ENCODE measurements at places on chromosomes 13 and 19. TPM values are rescaled to one million over a fixed set of nuclear protein-coding genes. Genes with fewer than 3 reads are reported as not detected.
A peak's percentile ranks its signal among the peaks of the same experiment; 100 is the strongest.

Gene KIR3DL1
- not detected for total RNA-seq

Gene SPC24
- 64.1 TPM for total RNA-seq

Gene TYROBP
- total RNA-seq = not detected

Gene SIGLEC9
- total RNA-seq = 1.4 TPM

GRCh38 chr13:46668302-46668720 lies 115.3 kb downstream of the LRCH1 start:
- peaks cover 37% of the 10 kb centered on the region for H3K4me1 ChIP-seq
- DNase-seq = peak; percentile 53
- peak overlapping the region; percentile 76 for H3K4me3 ChIP-seq
- H3K27ac ChIP-seq = peak overlapping the region; percentile 82

DNA sequence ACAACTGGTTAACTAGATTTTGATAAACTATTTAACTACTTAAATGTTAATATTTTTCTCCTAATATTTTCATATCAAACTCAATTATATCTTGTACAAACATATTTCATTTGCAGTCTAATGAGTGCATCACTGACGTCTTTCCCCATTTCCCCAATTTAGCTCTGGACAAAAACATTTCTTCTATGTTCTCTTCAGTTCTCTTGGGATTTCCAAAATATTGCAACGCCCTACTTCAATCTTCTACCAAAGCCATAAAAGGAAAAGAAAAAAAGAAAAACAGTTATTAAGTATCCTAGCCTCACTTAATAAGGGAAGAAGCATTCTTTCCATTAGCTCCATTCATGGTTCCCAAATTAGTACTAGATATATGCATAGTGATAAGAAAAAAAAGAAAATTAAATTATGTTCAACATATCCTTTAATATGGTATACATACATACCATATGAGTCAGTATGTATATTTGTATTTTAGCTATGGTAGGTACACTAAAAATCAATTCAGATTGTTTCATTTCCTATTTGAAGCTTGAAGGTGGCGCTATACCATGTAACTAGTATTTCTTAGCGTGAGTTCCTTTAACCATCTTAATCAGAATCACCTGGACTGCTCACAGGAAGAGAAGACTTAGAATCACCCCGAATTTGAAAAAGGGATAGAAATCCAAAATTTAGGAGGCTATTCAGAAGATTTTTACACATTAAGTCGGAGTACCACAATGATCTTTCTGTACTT lies 9.9 kb downstream of the FBXL3 start:
- no peak overlapping the region for H3K4me3 ChIP-seq
- no peaks in the 10 kb centered on the region for H3K27me3 ChIP-seq

DNA sequence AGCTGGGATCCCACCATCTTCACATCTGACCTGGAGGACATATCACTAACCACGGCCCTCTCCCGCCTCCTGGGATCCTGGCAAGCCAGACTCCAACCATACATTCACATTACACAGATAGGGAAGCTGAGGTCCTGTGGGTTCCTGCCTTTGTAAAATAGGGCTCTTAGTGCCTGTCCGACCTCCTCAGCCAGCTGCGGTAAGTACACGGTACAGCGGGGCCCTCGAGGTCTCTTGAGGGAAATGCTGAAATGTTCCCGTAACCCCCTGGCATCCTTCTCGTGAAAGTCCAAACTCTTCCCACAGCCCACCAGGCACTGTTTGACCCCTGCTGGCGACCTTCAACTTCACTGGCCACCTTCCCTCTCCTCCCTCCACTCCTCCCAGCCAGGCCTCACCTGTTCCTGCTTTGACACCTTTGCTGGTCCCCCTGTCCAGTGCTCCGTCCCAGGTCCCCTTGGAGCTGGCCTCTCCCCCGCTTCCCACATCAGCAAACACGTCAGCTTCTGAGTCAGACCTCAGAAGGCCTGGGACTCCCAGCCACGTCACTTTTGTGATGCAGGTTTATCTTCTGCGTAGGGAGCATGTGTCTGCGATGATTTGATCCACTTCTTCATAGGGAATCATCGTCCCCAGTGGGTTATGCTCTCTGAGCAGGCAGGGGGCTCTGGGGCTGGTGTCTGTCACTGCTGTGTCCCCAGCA lies 8.8 kb upstream of the GNG7 start:
- H3K36me3 ChIP-seq = no peaks in the 10 kb centered on the region
- peaks cover 3% of the 10 kb centered on the region for H3K27me3 ChIP-seq
- no peaks in the 10 kb centered on the region for H3K4me1 ChIP-seq
- no peak for DNase-seq
- H3K27ac ChIP-seq = no peak overlapping the region

DNA sequence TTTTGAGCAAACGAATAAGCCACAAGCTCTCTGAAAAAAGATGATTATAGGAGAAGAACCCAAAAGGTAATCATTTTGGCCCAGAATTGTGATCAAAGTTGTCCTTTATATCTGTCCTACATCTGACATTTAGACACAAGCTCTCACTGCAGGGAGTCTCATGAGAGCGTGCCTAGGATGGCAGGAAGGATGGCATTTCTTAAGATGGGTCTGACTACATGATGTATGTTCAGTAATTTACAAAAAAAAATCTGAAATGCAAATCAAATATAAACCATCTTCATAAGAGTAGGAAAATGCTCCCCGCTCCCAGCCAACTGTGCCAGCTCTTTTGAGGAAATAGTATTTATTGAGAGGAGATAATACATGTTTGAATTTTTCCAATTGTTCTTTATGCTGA lies 81.0 kb upstream of the MBNL2 start:
- H3K4me1 ChIP-seq = peaks cover 11% of the 10 kb centered on the region
- H3K36me3 ChIP-seq = no peaks in the 10 kb centered on the region
- DNase-seq = no peak
- H3K4me3 ChIP-seq = no peak overlapping the region
- H3K27ac ChIP-seq = no peak overlapping the region

DNA sequence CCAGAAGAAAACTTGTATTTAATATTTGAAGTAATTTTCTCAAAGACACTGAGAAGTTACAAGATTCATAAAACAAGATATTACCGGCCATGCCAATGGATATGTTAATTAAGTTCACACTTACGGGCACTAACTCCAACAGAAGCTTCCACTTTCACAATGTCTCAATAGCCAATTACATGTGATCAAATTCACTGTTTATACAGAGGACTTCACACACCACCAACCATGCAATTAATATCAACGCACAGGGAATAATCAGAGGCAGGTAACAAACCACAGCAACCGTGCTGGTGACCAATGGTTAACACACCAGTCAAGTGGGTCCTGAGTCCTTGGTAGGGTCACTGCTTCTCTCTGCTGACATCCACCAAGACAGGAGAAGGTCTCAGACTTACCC lies 5.9 kb upstream of the ACOD1 start:
- no peaks in the 10 kb centered on the region for H3K27me3 ChIP-seq
- no peaks in the 10 kb centered on the region for H3K4me1 ChIP-seq
- no peaks in the 10 kb centered on the region for H3K36me3 ChIP-seq
- DNase-seq = no peak

DNA sequence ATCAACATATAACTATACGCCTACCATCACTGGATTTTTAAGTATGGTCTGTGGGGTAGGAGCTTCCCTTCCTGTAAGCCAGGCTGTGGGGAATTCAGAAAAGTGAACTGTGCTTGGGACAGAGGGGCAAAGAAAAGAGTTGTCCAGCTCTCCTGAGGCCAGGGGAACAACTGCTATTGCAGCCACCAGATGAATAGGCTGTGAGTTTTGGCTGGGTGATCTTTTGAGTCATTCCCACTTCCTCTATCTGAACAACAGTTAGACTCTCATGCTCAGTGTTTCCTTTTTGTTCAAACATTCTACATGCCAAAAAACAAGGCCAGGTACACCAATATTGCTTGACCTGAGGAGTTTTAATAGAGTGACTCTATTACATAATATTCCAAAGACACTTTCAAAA lies 426.2 kb upstream of the DACH1 start:
- no peaks in the 10 kb centered on the region for H3K27me3 ChIP-seq
- no peak overlapping the region for H3K27ac ChIP-seq
- no peak overlapping the region for H3K4me3 ChIP-seq
- H3K4me1 ChIP-seq = no peaks in the 10 kb centered on the region
- no peaks in the 10 kb centered on the region for H3K36me3 ChIP-seq
- no peak for DNase-seq

GRCh38 chr13:97629601-97630272 lies 195.8 kb downstream of the RAP2A start:
- H3K4me3 ChIP-seq = no peak overlapping the region
- H3K27me3 ChIP-seq = peaks cover 4% of the 10 kb centered on the region
- H3K4me1 ChIP-seq = no peaks in the 10 kb centered on the region
- H3K27ac ChIP-seq = no peak overlapping the region
- no peaks in the 10 kb centered on the region for H3K36me3 ChIP-seq
- no peak for DNase-seq

- peak; percentile 17 for DNase-seq
- H3K4me1 ChIP-seq = no peaks in the 10 kb centered on the region
- H3K27ac ChIP-seq = no peak overlapping the region
- peaks cover 15% of the 10 kb centered on the region for H3K27me3 ChIP-seq
- H3K36me3 ChIP-seq = no peaks in the 10 kb centered on the region
Observed at GRCh38 chr13:100694722-100695508, 20.3 kb upstream of the TMTC4 start.

GRCh38 chr19:44939668-44940067 lies 2.4 kb upstream of the APOC4 start:
- H3K36me3 ChIP-seq = no peaks in the 10 kb centered on the region
- no peaks in the 10 kb centered on the region for H3K4me1 ChIP-seq
- H3K4me3 ChIP-seq = no peak overlapping the region
- H3K27ac ChIP-seq = no peak overlapping the region

GRCh38 chr19:15318241-15318691 lies 14.1 kb downstream of the BRD4 start:
- H3K27me3 ChIP-seq = no peaks in the 10 kb centered on the region
- peaks cover 87% of the 10 kb centered on the region for H3K4me1 ChIP-seq
- peaks cover 5% of the 10 kb centered on the region for H3K36me3 ChIP-seq

DNA sequence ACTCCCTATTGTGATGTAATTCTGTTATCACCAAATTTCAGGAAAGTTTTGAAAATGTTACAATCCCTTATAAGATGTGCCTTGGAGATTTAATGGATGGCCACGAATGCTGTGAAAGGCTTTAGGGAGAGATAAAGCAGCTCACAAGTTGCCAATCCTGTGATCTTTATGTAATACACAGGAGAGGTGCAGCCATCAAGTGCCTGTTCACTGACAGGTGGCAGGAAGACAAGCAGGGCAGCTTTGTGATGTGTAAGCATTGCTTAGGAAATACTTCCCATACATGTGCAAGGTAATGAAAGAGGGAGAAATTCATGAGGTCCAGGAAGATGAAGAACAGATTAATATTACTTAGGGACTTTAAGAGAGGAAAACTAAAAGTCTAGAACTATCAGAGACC lies 628.8 kb downstream of the SLITRK6 start:
- no peaks in the 10 kb centered on the region for H3K27me3 ChIP-seq
- no peak for DNase-seq
- no peak overlapping the region for H3K4me3 ChIP-seq
- no peaks in the 10 kb centered on the region for H3K36me3 ChIP-seq

GRCh38 chr19:7494416-7495098 lies 5.7 kb upstream of the PEX11G start:
- H3K27ac ChIP-seq = no peak overlapping the region
- no peaks in the 10 kb centered on the region for H3K36me3 ChIP-seq
- peaks cover 13% of the 10 kb centered on the region for H3K27me3 ChIP-seq
- no peak for DNase-seq

GRCh38 chr13:73715911-73716510 lies 418.2 kb downstream of the KLF12 start:
- no peaks in the 10 kb centered on the region for H3K27me3 ChIP-seq
- H3K4me1 ChIP-seq = peaks cover 57% of the 10 kb centered on the region
- peak overlapping the region; percentile 75 for H3K27ac ChIP-seq
- peaks cover 30% of the 10 kb centered on the region for H3K36me3 ChIP-seq

GRCh38 chr13:20197361-20197834 lies 4.7 kb upstream of the GJB2 start:
- H3K4me1 ChIP-seq = peaks cover 17% of the 10 kb centered on the region
- H3K36me3 ChIP-seq = peaks cover 6% of the 10 kb centered on the region
- H3K27ac ChIP-seq = no peak overlapping the region
- no peak for DNase-seq
- H3K27me3 ChIP-seq = peaks cover 36% of the 10 kb centered on the region
- H3K4me3 ChIP-seq = peak overlapping the region; percentile 7

DNA sequence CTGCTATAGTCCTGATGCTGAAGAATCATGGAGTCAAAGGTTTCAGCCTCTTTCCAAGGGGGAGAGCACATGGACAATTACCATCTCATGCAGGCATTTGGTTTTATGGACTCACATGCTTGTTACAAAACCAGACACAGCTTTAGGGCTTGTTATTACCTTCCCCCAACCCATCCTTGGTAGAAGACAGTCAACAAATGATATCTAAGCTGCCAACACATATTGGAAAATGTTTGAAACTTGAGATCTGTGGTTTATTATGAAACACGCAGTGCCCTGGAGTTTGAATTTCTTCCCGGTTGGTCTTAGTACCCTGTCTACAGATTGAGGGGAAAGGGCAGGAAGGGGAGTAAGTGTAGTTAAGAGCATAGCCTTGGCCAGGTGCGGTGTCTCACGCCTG lies 12.5 kb upstream of the CYP2A6 start:
- no peaks in the 10 kb centered on the region for H3K27me3 ChIP-seq
- H3K4me1 ChIP-seq = no peaks in the 10 kb centered on the region
- H3K36me3 ChIP-seq = no peaks in the 10 kb centered on the region
- H3K4me3 ChIP-seq = no peak overlapping the region

- H3K27me3 ChIP-seq = no peaks in the 10 kb centered on the region
- H3K4me1 ChIP-seq = peaks cover 40% of the 10 kb centered on the region
- no peak for DNase-seq
- peaks cover 8% of the 10 kb centered on the region for H3K36me3 ChIP-seq
Observed at GRCh38 chr13:77328819-77329132, 1.9 kb upstream of the MYCBP2 start.

GRCh38 chr19:21508198-21508597 lies 2.8 kb downstream of the ZNF429 start:
- peaks cover 33% of the 10 kb centered on the region for H3K4me1 ChIP-seq
- H3K27ac ChIP-seq = no peak overlapping the region
- no peaks in the 10 kb centered on the region for H3K27me3 ChIP-seq
- peaks cover 33% of the 10 kb centered on the region for H3K36me3 ChIP-seq
- no peak overlapping the region for H3K4me3 ChIP-seq

GRCh38 chr13:21399741-21400140 lies 59.4 kb downstream of the ZDHHC20 start:
- peaks cover 56% of the 10 kb centered on the region for H3K4me1 ChIP-seq
- peak overlapping the region; percentile 34 for H3K27ac ChIP-seq
- no peak for DNase-seq
- H3K27me3 ChIP-seq = no peaks in the 10 kb centered on the region
- H3K4me3 ChIP-seq = no peak overlapping the region

- peaks cover 5% of the 10 kb centered on the region for H3K4me1 ChIP-seq
- H3K36me3 ChIP-seq = no peaks in the 10 kb centered on the region
- peaks cover 47% of the 10 kb centered on the region for H3K27me3 ChIP-seq
- H3K27ac ChIP-seq = no peak overlapping the region
- peak; percentile 23 for DNase-seq
- H3K4me3 ChIP-seq = no peak overlapping the region
Observed at GRCh38 chr13:25468325-25469168, 96.8 kb downstream of the ATP8A2 start.
